B cell (primary cell): ENCODE measurements at places on chromosomes 1 and 21. TPM values are rescaled to one million over a fixed set of nuclear protein-coding genes. Genes with fewer than 3 reads are reported as not detected.

The OR2G6 gene
- total RNA-seq, result 1.7 and 1.8 TPM in 2 replicates

The PRELP gene
- total RNA-seq, result not detected in 2 replicates

The F13B gene
- not detected in 2 replicates for total RNA-seq

- no peak for DNase-seq
Observed at GRCh38 chr1:10059342-10059718, 26.6 kb downstream of the UBE4B start.

- DNase-seq, result no peak
Observed at GRCh38 chr1:37478890-37479254, 4.5 kb downstream of the ZC3H12A start.

The DNALI1 gene
- total RNA-seq, result not detected in 2 replicates
